NCI-H1092 (cell line): ENCODE measurements at places on chromosomes 1 and 21.

DNA sequence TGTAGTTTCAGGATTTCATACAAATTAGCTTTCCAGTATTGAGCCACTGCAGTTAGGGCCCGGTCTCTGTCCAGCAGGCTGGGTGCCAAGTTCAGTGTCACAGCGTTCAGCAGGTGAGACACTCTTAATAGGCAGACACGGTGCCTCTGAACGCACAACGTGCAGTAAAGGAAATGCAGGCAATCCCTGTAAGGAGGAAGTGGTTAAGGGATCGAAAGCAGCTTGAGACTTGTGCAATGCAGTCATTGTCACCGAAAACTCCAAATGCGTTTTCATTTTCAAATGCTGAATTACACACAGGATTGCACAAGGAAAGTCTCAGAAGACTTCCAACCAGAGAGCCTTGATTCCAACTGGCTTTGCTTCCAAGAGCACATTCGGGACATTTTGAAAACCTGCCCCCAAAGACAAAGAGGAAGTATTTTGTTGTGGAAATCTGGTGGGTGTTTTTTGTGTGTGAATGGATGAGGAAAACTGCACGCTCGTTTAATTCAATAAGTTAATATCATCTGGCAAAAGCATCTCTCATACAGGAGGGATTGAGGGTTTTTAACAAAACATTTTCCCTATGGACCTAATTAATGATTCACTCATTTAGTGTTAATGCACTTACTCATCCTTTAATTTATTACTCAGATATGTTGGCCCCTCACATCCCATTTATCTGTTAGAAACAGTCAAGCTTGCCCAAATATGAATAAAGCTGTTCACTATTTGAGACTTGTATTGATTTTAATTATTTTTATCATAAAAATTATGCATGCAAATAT, 61.6 kb downstream of the PTGS2 start:
- DNase-seq = no peak

GRCh38 chr21:36841866-36842265, 124.6 kb downstream of the HLCS start:
- DNase-seq = no peak

GRCh38 chr21:41615613-41616012, 107.7 kb upstream of the TMPRSS2 start:
- no peak for DNase-seq

DNA sequence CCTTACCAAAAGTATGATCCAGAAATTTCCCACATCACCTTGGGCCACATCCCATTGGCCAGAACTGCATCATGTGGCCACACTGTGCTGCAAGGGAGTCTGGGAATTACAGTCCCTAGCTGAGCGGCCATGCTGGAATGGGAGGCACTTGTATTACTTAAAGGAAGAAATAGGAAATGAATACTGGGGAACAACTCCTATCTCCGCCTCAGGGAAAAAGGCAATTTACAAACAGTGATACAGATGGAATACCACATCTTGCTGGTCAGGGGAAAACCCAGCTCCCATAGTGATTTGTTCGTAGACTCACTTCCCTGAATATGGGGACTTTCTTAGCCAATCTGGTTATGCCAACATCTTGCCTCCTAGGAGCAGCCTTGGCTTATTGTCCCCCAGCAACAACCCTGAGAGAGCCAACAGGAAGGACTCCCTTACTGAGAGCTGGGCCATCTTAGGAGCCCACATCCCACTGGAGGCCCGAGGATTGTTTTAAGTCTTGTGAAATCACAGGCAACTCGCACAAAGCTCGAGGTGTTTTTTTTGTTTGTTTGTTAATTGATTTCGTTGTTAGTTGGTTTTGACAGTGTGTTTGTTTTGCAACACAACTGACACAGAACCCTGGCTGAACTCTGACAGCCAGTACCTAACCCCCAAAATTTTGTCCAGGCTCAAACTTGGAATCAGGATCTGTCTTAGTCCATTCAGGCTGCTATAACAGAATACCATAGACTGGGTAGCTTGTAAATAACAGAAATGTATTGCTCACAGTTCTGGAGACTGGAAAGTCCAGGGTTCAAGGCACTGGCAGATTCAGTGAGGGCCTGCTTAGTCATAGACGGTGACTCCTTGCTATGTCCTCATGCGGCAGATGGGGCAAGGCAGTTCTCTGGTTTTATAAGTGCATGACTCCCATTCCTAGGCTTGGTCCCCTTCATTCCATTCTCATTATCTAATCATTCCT, 14.9 kb downstream of the CDA start:
- no peak for DNase-seq

GRCh38 chr21:32499249-32500055, 85.9 kb downstream of the TCP10L start:
- DNase-seq = no peak

DNA sequence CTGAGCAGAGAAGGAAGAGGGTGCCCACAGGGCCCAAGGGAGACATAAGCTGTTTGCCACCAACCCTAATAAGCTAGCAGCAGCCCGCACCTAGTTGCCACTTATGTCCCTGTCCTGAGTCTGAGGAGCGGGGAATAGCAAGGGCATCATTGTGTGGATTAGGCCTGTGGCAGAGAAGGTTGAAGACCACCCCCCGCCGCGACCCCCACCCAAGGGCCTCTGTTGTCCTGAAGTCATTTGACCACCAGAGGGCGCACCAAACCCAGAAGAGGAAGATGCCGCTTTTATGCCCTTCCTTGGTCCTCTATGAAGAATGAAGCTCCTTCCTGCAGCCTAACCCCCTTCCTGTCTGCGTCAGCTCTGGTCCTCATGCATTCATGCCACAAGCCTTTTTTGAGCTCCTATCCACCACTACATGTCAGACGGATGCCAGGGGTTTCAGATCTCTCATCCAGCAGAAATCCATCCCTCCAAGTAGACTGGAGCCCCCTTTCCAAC, 16.6 kb downstream of the RHBG start:
- peak; percentile 63 for DNase-seq
